Cardiac fibroblast (primary cell): ENCODE measurements at places on chromosomes 12 and 14.

- DNase-seq: no peak
Measured at GRCh38 chr12:102479939-102480338, 424 bp downstream of the IGF1 start.

GRCh38 chr12:118521036-118521370, 144.6 kb downstream of the SUDS3 start:
- no peak for DNase-seq

GRCh38 chr12:92094751-92095161, 50.9 kb downstream of the BTG1 start:
- no peak for DNase-seq

DNA sequence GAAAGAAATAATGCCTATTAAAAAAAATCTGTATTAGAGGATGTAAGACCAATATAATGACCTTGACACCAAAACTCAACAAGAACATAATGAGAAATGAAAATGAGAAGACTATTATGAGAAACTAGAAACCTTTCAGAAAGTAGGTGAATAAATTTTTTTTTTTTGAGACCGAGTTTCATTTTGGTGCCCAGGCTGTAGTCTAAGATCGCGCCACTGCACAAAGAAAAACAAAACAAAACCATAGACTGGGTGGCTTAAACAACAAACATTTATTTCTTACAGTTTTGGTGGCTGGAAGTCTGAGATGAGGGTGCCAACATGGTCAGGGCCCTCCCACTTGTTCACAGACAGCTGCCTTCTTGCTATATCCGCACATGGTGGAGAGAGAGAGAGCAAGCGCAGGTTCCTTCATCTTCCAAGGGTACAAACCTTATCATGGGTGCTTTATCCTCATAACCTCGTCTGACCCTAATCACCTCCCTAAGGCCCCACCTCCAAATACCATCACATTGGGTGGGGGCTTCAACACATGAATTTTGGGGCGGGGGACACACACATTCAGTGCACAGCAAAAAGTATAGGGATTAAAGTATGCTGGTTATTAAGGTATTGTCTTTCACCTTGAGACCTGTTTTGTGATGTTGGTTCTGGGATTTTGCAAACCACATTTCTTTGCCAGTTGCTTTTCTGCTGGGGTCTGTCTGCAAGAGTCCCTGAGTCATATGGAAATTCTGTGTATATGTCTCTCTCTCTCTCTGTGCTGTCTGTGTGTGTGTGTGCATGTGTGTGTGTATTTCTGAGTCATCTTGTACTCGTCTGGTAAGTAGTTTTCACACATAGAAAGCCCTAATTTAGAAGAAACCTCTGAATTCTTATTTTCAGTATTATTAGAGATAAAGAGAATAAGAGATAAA, 26.2 kb downstream of the ZCRB1 start:
- peak; percentile 18 for DNase-seq
